ENCODE measurements at places on chromosomes 5 and 9.

DNA sequence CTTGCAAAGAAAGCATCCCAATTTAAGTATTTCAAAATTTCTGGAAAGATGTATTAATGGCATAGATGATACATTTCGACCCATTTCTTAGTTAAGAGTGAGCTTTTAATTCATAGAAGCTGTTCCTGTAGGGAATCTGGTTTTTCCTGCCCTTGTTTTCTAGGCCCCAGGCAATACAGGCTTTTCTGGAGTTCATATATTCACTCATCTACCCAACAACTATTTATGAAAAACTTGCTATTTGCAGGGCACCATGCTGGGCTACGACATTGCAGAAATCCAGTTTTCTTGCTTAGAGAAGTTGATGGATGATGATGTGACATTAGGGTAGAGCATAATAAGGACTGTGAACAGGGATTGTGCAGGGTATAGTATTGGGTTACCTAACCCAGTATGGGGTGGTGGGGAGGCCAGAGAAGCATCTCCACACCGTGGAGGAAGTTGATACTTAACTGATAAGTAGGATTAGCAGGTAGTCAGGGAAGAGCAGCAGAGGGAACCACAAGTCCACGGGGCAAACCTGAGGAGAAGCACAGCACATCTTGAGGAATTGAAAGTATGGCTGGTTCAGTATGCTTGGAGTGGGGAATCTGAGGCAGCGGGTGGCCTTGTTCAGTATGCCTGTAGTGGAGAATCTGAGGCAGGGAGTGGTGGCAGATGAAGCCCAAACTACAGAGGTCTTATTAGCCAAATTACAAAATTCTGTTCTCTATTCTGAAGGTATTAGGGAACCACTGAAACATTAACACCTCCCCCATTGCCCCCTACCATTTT lies 247.5 kb downstream of the ARRDC3 start:
- DNase-seq = no peak

GRCh38 chr9:126860757-126861466 lies 473 bp downstream of the ZBTB34 start:
- DNase-seq = peak; percentile 48

GRCh38 chr5:76166886-76167576 lies 83.8 kb downstream of the SV2C start:
- DNase-seq = no peak

- no peak for DNase-seq
Observed at GRCh38 chr5:159519365-159519764, 189.1 kb upstream of the IL12B start.

GRCh38 chr9:87653941-87654340 lies 72.0 kb upstream of the CTSL start:
- DNase-seq = no peak

DNA sequence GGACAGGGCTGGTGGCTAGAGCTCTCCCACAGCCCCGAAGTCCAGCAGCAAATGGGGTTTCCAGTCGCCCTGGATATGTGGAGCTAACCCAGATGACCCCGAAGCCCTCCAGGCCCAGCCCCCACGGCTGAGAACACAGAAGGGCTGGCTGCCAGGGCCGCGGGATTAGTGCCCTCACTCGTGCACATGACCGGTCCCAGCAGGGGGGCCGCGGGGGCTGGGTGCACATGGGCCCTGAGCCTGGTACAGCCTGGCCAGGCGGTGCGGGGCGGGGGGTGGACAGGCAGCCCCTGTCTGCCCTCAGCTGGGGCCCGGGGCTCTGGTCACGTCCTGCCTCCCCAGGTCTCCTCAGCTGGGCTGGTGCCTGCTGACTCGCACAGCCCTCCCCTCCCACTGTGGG lies 5.9 kb downstream of the SSNA1 start:
- no peak for DNase-seq

- no peak for DNase-seq
Observed at GRCh38 chr9:129359916-129360536, 182.0 kb upstream of the IER5L start.

- DNase-seq = no peak
Observed at GRCh38 chr5:111680737-111681413, 76.1 kb downstream of the NREP start.

DNA sequence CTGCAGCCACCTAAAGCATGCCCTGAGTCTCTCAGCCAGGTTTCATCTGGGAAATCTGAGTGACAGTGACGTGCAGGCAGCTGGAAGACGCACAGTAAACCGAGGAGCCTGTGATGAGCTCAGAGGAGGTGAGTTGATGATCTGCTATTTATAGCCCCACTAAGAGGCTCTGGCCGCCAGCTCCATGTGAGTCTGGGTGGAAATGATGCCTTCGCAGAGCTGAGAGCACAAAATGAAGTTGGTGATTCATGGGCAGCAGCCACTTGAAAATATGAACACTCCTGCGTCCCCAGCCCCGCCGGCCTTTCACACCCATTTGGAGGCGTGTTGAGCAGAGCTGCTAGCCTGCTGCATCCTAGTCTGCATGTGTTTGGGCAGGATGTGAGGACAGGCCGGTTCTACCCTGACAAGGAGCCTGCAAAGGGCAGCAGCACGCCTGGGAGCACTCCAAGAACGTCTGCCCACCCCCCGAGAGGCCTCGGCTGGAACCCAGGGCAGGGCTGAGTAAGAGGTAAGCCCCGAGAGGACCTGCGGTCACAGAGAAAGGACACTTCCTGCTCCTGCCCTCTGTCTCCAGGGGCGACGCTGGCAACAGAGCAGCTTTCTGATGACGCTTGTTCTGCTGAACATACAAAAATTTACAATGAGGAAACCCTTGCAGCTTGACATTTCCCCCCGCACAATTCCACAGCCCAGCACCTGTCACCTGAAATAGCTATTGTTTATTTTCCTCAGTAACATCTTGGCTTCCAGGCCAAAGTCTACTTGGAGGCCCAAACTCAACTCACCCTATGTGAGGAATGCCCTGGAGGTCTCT lies 25.1 kb upstream of the CDKN2AIPNL start:
- DNase-seq = no peak

DNA sequence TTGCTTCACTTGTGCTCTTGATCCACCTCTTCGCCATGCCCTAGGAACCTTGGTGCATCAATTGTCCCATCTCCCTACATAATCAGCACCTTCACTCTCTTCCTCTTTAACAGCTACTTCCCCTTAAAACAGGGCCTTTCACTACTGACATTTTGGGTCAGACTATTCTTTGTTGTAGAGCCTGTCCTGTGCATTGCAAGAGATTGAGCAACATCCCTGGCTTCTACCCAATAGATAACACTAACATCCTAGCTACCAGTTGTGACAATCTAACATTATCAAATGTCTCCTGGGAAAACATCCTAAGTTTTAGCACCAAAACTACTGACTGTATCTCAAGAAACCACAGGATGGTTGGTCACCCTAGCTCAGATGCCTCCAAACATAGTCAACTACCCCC lies 854.3 kb upstream of the DMAC1 start:
- DNase-seq = no peak

DNA sequence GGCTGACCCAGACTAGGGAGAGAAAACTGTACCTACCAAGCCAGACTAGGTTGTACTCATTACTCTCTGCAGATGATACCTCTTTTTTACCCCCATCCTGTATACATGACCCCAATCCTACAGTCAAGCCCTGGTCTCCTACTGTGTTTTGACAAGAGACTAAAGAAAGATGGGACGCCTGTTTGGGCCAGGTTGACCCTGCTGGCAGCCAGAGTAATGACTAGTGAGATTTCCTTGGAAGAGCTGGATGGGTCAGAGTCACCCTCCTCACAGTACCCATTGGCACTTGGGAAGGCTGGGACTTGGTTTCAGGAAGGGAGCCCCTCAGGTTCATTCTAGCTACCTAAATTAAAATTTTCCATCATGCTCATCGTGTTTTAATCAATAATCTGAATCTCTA lies 89.7 kb upstream of the NR4A3 start:
- DNase-seq = peak; percentile 43

- DNase-seq = peak; percentile 42
Observed at GRCh38 chr5:130272837-130273236, 368.6 kb downstream of the CHSY3 start.

DNA sequence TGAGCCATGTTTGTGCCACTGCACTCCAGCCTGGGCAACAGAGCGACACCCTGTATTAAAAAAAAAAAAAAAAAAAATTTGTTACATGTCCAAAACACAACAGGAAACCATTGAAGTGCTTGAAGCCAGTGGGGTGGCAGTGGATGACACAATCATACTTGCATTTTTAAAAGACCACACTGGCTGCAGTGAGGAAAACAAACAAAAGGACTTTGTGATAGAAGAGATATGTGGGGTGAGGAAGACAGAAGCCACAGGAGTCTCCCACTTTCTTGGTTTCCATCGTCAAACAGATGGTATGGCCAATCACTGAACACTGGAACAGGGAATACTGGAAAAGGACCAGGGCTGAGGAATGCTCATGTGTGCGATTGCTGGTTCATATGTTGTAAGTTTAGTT lies 20.9 kb upstream of the COMMD10 start:
- no peak for DNase-seq

DNA sequence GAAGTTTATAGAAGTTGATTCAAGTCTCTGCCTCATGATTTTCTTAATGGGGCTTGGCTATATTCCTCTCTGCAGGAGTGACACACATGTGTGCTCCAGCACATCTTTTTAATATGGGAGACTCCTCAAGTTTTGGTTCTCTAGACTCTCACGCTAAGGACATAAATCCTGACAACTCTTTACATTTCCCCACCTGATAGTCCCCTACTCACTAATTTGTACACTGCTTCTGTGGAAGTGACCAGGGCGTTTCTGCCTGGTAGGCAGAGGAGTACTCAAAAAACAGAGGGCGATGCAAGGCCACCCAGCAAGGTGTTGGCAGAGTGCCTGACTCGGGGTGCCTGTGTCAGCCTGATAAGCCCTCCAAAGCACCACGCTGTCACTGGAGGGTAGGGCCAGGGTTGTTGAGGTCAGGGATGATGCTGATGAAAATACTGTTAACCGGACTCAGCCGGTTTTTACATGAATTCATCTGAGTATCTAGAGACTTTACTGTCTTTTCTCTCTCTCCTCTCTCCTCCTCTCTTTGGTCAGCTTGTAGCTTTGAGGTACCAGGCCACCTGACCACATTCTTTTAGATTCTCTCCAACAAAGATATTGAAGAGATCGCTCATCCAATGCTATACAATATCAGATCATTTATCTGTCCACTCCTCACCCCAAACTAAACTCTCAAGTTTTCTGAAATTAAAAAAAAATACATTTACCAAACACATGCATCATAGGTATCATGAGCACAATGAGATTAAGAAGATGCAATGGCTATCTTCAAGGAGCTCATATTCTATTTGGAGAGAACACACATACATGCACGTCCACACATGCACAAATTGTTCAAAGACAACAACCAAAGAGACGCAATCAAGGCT lies 205.2 kb downstream of the PIK3R1 start:
- DNase-seq = no peak

GRCh38 chr5:95422838-95423237 lies 31.7 kb downstream of the FAM81B start:
- no peak for DNase-seq

- peak; percentile 33 for DNase-seq
Observed at GRCh38 chr9:93826905-93827544, 128.1 kb downstream of the BARX1 start.

DNA sequence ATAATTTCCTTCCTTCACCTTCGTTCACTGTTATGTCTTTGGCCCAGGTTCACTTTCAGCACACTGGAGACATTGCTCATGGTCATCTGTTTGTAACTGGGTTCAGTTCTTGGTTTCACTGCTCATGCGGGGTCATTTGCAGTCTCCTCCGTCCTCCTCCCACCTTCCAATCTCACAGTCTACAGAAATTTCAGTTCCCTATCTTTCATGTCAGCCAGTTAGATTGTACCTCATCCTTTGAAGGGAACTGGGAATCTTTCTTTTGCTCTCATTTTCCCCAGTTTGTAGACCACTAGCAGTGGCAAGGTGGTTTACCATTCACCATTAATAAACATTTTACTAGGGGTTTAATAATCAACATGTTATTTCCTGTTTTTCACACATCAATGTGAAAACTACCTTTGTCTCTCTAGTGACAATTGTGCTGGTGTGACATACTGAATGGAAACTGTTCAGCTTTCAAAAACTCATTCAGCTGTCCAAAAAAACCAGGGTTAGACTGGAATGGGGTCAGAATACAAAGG lies 100.9 kb upstream of the IL6ST start:
- no peak for DNase-seq

GRCh38 chr5:111748304-111748763 lies 8.7 kb downstream of the NREP start:
- DNase-seq = no peak

- no peak for DNase-seq
Observed at GRCh38 chr9:106503759-106504158, 359.2 kb upstream of the ZNF462 start.

DNA sequence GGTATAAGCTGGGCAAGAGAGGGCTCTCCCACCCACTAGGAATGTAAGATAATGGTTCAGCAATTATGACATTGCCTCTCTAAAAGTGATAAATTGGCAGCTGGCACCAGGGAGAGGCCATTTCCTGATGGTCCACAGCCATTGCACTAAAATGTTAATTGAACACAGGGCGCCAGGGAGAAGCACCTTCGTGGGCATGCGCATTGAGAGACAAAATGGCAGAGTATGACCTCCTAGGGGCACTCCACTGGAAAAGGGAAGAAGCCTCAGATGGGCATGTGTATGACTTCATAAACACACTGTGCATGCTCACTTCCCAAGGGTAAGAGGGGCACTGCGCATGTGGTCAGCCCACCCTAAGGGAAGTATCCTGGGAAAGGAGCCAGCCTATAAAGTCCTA lies 419.2 kb downstream of the AGTPBP1 start:
- no peak for DNase-seq

DNA sequence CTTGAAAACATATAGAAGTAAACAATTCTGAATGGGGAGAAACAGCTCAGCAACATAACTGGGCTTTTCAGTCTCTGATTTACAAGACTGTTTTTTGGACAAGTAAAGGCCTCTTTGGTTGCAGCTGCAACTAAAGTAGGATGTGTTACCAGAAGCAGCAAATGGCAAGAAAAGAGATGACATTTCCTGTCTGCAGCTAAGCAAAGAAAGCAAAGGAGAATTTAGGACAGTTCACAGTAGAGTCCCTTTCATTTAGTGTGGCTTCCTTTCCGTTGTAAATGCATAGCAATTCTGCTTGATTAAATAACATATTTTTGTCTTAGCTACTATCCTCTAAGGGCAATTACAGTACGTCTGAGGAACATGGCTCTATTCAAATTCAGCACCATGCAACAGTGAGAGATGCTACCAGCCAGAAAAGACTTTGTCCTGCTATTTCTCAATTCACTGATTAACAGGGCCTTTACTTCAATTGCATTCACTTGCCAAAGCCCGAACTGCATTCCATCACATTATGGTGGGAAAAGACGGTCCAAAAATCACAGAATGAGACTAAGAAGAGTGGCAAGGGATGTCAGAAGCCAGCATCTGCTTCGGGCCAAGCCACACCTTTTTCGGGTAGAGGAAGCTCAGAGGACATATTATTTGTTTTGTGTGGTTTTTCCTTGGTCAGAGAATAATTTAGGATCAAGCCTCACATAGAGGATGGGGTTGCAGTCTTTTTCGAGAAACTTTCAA lies 107.7 kb downstream of the SEMA6A start:
- no peak for DNase-seq

- no peak for DNase-seq
Observed at GRCh38 chr9:109100543-109101201, 19.1 kb downstream of the TMEM245 start.
